Spinal cord (tissue), 10 donors: ENCODE measurements at places on chromosomes 6 and 20.

DNA sequence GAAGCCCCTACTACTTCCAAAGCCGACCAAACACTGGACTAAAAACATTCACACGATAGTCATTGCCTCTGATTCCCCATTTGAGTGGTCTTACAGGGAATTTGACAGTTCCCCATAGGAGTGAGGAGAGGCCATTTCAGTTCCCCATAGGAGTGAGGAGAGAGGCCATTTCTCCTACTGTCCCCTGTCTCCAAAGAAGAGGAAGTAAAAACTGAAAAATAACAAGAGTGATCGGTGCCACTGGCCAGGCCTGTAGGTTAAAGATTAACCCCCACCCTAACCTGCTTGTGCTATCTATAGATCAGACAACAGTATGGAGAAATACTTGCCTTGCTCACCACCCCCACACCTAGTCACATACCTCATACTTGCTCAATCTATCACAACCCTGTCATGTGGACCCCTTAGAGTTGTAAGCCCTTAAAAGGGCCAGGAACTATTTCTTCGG lies 204.0 kb upstream of the MOCS1 start:
- no peak for DNase-seq
- H3K4me3 ChIP-seq: no peak overlapping the region
- H3K27ac ChIP-seq: no peak overlapping the region
- H3K27me3 ChIP-seq: no peaks in the 10 kb centered on the region
- H3K4me1 ChIP-seq: no peaks in the 10 kb centered on the region

DNA sequence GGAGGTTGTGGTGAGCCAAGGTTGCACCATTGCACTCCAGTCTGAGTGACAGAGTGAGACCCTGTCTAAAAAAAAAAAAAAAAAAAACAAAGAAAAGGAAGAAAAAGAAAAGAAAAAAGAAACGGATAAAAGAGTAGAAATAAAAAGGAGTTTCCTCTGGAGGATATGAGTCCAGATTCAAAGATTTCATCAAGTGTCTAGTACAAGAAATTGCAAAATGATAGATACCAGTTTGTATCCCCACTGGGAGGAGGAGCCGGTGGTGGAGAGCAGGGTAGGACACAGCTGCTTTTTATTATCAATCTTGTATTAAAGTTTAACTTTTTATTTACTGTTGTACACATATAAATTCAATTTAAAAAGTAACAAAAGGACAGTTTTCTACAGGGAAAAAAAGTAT lies 113.9 kb downstream of the BMP7 start:
- no peak for DNase-seq
- H3K4me3 ChIP-seq: no peak overlapping the region
- H3K4me1 ChIP-seq: peaks cover 12% of the 10 kb centered on the region
- H3K27ac ChIP-seq: no peak overlapping the region
- H3K27me3 ChIP-seq: no peaks in the 10 kb centered on the region
- H3K36me3 ChIP-seq: no peaks in the 10 kb centered on the region

DNA sequence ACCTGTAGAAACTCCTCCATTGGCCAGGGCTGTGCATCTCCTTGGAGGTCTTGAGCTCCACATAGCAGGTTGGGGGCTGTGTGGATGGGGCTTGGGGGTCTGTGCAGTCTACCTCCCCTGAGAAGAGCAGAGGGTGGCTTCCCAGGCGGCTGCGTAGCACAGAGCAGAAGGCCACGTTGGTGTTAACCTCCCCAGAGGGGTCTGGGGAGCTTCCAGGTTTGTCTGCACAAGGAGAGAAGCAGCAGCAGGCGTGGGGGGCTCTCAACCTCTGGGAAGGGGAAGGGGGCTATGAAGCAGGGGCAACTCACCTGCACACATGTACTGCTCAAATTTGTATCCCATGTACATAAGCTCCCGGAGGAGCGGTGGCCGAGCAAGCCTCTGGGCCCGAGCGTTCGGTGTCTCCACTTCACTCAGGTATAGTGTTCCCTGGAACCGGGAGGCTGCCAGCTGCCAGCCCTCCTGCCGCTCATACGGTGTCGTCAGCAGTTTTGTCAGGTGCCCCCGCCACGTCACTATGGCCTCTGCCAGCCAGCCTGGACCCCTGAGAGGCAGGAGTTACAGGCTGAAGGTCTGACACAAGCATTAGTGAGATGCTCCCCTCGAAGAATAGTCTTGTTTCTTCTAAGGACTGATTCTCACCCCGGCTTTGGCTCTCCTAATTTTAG lies 1.2 kb downstream of the DXO start:
- no peak for DNase-seq
- no peaks in the 10 kb centered on the region for H3K27me3 ChIP-seq
- peaks cover 57% of the 10 kb centered on the region for H3K36me3 ChIP-seq
- H3K27ac ChIP-seq: peak overlapping the region; percentile 99
- H3K4me3 ChIP-seq: peak overlapping the region; percentile 99

DNA sequence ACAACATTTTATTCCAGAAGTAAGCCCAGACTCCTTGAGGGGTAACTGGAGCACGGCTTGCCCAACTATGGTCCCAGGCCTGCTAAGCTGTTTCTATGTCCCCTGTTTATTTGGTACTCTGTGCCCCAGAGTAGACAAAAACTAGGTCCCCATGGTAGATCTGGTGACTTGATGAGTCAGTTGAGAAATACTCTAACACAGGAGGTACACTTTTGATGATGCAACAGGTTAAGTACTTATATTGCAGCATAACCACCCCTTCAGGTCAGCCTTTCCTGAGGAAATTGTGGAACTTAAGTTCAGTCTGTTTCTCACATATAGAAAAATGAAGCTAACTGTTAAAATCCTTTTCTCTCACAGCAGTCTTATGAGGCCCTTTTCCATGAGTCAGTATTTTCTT lies 19.6 kb downstream of the TTPAL start:
- peaks cover 40% of the 10 kb centered on the region for H3K36me3 ChIP-seq
- no peak overlapping the region for H3K27ac ChIP-seq
- H3K4me3 ChIP-seq: no peak overlapping the region
- no peak for DNase-seq
- H3K4me1 ChIP-seq: no peaks in the 10 kb centered on the region

DNA sequence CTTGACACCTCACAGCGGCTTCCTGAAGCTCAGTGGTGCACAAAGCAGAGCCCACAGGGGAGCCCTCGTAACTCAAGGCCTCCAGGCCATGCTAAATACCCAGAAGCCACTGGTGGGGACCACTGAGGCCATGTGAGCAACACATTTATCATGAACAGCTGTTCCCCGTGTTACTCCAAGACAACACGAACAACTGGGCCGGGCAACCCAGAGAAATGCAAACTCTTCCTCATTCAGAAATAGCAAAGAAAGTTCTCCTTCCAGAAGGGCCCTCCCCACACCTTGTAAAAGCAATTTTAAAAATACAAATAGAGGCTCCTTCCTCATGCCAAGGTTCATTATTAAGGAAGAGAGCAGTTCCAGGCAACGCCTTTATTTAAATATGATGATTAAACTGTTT lies 36.3 kb upstream of the SLCO4A1 start:
- no peaks in the 10 kb centered on the region for H3K27me3 ChIP-seq
- no peak overlapping the region for H3K27ac ChIP-seq
- no peak for DNase-seq
- H3K4me3 ChIP-seq: no peak overlapping the region

DNA sequence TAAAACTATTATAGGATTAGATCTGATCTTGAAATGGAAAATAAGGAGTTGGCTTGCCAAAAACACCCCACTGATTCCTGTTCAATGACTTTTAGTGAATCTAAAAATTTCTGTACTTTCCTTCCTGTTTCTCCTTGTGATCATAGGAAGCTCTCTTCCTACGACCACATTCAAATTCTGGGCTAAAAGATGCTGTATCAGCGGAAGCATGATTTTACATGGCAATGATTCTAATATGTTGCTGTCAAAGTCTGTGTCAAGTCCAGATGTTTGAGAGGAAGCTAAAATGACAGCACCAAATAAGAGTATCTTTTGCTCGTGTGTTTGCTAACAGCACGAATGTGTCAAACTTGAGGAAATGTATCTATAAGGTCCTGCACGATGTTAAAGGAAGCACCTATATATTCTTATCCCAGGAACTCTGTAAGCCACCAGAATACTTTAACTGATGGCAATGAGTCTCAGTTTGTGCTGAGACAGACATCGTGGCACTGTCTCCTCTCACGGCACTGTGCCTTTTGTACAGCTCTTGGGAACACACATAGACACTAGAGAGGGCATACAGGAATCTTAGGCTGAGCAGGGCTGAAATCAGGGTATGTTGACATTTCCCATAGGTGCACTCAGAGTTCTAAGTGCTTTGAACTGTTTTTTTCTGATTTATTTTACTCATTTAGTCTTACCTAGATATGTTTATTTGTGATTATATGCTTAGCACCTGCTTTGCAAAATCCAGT lies 24.9 kb upstream of the MAP3K4 start:
- H3K4me3 ChIP-seq: no peak overlapping the region
- peaks cover 3% of the 10 kb centered on the region for H3K27me3 ChIP-seq
- no peaks in the 10 kb centered on the region for H3K36me3 ChIP-seq
- H3K4me1 ChIP-seq: no peaks in the 10 kb centered on the region
- no peak for DNase-seq
- no peak overlapping the region for H3K27ac ChIP-seq

GRCh38 chr6:34484899-34485298 lies 19.0 kb downstream of the PACSIN1 start:
- H3K36me3 ChIP-seq: peaks cover 2% of the 10 kb centered on the region
- no peak overlapping the region for H3K4me3 ChIP-seq
- H3K27ac ChIP-seq: no peak overlapping the region
- DNase-seq: no peak
- no peaks in the 10 kb centered on the region for H3K4me1 ChIP-seq
